ENCODE measurements at places on chromosomes 13 and 19.

- no peak for DNase-seq
Observed at GRCh38 chr13:110471156-110471832, 90.2 kb downstream of the RAB20 start.

- DNase-seq, result no peak
Observed at GRCh38 chr19:3631053-3631861, 4.7 kb upstream of the CACTIN start.

GRCh38 chr19:1452802-1453524 lies 3.0 kb downstream of the APC2 start:
- DNase-seq, result no peak

DNA sequence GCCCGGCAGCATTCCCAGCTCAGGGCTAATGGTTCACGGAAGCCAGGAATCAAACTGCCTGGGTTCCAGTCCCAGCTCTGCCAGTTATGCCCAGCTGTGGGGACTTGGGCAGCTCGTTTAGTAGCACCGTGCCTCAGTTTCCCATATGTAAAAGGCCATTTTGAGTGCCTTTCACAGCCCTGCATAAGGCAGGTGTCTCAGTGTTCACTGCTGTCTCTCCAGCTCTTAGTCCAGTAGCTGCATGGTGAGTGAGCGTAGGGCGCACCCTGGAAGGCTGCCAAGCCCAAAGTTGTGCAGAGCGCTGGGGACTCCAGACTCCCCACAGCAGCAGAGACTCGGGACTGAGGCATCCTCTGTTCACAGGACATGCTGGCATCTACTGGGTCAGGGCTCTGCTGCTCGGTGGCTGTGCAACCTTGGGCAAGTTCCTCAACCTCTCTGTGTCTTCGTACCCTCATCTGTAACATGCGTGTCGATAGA lies 5.5 kb downstream of the RPL28 start:
- DNase-seq, result no peak

DNA sequence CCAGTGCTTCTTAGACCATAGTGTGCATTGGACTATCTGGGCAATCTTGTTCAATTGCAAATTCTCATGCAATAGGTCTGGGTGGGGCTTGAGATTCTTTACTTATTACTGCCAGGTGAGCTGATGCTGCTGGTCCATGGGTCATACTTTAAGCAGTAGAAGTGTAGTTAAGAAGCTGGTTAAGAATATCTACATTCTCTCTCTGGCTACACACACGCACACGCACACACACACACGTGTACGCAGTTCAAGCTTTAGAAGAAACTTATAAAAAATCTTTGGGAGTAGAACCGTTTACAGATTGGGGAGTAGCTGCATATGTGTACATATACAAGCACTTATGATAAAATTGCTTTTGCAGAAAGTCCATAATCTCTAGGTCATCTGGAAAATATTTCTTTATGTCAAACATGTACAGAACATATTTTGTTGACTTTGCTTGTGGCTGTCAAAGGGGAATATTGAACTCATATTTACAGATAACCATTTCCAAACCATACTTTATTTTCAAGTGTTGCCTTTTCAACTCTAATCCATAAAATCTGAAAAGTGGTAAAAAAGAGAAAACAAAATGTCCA lies 99.7 kb downstream of the GPC6 start:
- no peak for DNase-seq

DNA sequence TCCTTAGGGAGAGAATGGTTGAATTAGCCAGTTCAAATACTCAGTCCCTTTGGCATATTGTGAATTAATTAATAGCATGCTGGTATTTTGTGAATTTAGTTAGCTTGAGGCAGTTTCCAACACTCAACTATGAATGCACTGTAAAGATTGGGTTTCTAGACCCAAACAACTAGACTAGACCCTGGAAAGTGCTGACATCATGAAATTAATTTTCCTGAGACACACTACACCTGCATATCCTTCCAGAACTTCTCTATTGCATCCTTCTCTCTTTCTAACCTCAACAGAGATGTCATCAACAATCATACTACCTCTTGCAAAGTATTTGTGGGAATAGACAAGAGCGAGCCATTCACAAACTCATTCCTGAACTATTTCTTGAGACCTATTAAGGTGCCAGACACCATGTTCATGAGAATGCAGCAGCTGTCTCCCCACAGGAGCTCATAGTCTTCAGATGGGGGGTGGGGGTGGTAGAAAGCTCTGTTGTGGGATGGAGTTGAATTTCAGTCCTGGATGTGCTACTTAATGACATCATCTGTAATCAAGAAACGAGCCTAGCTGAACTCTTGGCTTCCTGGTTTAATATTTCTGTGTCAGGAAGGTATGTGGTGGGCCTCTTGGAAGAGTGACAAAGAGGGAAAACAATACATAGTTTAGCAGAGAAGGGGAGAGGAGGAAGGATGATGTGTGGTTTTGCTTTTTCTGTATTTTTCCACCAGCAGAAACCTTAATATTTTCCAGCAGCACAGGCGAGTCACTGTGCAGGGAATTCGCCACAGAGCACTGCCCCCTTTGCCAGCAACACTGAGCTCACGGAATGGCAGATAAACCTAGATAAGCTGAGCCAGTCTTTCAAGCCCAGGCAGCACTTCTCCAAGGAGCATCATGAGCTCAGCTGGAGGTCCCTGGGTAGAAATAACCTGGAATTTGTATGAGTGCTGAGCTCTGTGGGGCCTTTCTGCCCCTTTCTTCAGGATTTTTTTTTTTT lies 53.1 kb upstream of the CYSLTR2 start:
- DNase-seq, result no peak

DNA sequence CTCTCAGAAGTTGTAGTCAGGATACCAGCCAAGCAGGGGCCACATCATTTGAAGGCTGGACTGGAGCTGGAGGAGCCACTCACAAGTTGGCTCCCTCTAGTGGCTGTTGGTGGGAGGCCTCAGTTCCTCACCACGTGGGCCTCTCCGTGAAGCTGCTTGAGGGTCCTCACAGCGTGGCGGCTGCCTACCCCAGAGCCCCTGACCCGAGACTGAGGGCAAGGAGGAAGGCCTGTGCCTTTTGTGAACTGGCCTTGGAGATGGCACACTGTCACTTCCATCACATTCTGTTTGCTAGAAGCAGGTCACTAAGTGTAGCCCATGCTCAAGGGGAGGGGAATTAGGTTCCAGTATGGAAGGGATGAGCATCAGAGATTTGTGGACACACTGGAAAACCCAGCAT lies 14.6 kb downstream of the GNA11 start:
- DNase-seq, result peak; percentile 35

DNA sequence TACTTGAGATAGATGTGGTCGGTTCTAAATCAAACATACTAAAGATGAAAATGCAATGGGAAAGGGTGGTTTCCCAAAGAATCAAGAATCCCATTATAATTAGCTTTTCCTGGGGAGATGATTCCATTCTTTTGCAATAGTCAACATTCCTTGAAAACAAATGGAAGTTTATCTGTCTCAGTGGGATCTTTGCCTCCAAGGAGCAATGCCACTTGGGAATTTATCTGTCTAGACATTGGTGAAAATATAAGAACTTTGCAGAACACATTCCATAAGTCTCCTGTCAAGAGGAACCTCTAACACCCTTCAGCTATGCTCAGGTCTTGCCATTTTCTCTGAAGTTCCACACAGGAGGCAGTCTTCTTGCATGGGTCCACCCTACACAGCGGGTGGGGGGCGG lies 152.5 kb downstream of the KCTD12 start:
- no peak for DNase-seq

GRCh38 chr13:55937180-55937579 lies 1203.5 kb upstream of the PRR20A start:
- DNase-seq, result no peak

GRCh38 chr13:46318986-46319385 lies 68.1 kb downstream of the RUBCNL start:
- DNase-seq, result no peak

GRCh38 chr19:3801412-3802096 lies 15.4 kb upstream of the MATK start:
- DNase-seq, result peak; percentile 32

- DNase-seq, result no peak
Observed at GRCh38 chr13:93220073-93220472, 6.5 kb upstream of the GPC6 start.

DNA sequence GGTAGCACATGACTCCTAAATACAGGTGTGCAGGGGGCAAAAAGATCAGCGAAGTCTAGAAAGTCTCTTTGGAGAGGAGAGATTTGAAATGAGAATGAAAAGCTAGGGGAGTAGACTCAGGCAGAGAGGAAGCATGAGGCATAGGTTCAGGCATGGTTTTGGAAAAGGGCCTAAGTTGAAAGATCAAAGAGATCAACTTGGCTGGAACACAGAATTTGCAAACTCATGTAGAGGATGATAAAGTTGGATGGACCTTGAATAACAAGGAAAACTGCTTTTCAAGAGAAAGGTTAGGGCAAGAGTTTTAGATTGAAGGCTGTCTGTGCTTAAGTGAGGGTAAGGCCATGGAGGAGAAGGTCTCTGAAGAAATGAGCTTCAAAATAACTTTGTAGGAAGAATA lies 47.4 kb upstream of the UBAC2 start:
- no peak for DNase-seq

- DNase-seq, result no peak
Observed at GRCh38 chr19:28794301-28794700, 418.6 kb downstream of the UQCRFS1 start.

- DNase-seq, result peak; percentile 67
Observed at GRCh38 chr19:13588957-13589833, 82.9 kb upstream of the CACNA1A start.

GRCh38 chr13:25988661-25989060 lies 63.2 kb downstream of the SHISA2 start:
- no peak for DNase-seq

- DNase-seq, result no peak
Observed at GRCh38 chr19:12187625-12188024, 24.7 kb downstream of the ZNF136 start.

DNA sequence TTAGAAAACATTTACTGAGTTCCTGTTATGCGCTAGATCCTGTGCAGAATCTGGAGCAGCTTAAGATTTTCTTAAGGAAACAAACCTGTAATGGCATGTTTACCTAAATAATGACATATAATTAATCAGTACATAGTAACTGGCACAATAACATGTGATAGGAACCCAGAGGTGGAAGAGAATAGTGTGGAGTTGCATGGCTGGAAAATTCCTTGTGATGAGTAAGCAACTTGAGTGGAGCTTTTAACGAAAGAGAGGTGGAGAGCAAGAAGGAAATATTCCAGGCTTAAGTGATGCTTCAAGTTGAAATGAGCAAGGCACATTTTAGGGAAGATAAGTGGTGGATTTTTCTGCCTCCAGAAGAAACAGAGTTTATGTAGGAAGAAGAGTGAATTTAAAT lies 9.2 kb upstream of the GPC5 start:
- no peak for DNase-seq

GRCh38 chr13:114032126-114032799 lies 58.4 kb upstream of the C13orf46 start:
- no peak for DNase-seq

DNA sequence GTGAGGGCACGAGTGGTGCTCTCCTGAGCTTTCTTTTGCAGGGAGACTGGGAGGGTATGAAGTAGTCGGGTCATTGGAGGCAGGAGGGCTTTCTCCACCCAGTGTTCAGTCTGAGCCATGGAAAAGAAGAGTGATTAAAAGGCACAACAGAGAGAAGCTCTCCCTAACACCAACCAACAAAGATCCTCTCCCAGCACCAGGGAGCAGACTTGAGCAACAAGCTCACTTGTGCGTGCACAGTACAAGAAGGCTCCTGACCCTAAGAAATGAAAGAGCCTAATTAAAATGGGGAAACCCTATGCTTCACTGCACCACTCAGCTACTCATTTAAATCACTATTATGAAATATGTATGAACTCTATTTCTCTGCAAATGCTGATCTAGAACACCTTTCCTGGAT lies 276.3 kb upstream of the SOX21 start:
- DNase-seq, result no peak

- DNase-seq, result no peak
Observed at GRCh38 chr13:61410669-61411297, 4.9 kb downstream of the PCDH20 start.

DNA sequence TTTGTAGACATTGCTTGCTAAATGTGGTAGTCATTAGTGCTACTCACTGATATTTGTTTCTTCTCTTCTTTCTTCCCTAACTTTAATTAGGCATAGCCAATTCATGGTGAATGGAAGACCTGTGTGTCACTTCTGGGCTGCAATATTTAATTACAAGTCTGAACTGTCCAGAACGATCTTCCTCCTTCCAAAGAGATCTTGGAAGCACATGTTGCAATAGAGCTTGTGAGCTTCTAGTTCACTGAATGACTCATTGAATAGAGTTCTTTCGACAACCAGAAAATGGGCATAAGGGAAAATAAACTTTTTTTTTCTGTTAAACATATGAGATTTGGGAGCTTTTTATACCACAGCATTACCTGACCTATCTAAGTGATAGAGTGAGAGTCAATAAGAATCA lies 1264.6 kb downstream of the PCDH9 start:
- DNase-seq, result no peak

- no peak for DNase-seq
Observed at GRCh38 chr19:18659281-18660050, 22.6 kb downstream of the KLHL26 start.

- DNase-seq, result no peak
Observed at GRCh38 chr13:30192320-30193093, 114.8 kb downstream of the KATNAL1 start.

GRCh38 chr13:35693134-35693784 lies 216.8 kb upstream of the MAB21L1 start:
- DNase-seq, result no peak

- no peak for DNase-seq
Observed at GRCh38 chr19:35673121-35673804, 6.9 kb downstream of the UPK1A start.

- DNase-seq, result peak; percentile 27
Observed at GRCh38 chr19:1650650-1651567, 1.5 kb downstream of the TCF3 start.

- DNase-seq, result no peak
Observed at GRCh38 chr19:13795595-13796300, 505 bp downstream of the ZSWIM4 start.

DNA sequence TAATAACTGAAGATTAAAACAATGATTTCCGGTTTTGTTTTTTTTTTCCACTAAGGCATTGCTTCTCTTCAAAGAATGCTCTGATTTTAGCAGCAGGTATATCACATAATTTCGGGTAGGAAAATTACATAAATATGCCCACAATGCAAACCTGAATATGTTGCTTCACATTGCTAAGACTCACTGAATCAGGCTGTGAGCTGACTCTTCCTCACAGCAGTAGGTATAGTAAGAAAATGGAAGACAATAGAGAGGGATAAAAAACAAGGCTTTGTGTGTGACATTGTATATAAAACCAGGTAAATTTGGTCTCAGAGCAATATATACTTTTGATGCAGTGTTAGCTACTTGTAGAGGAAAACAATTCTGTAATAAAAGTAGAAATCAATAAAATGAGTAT lies 1355.0 kb downstream of the OLFM4 start:
- DNase-seq, result no peak

- no peak for DNase-seq
Observed at GRCh38 chr13:112132619-112133018, 65.7 kb downstream of the SOX1 start.

- DNase-seq, result no peak
Observed at GRCh38 chr13:51257187-51257586, 35.0 kb downstream of the FAM124A start.

Measured in stimulated activated CD8-positive, alpha-beta memory T cell treated with anti-CD3 and anti-CD28 coated beads, Interleukin-2, amount 100 ng/mL, for 1 hour (primary cell).